ENCODE measurements at places on chromosomes 16 and 17.

- no peak for DNase-seq
Measured at GRCh38 chr16:51163366-51163765, 12.3 kb upstream of the SALL1 start.

- no peak for DNase-seq
Measured at GRCh38 chr17:28613931-28614381, at the start of gene RSKR. Gene RSKR (minus strand): TSS chr17:28614185. CDS start chr17:28614161, 24 bp downstream.

DNA sequence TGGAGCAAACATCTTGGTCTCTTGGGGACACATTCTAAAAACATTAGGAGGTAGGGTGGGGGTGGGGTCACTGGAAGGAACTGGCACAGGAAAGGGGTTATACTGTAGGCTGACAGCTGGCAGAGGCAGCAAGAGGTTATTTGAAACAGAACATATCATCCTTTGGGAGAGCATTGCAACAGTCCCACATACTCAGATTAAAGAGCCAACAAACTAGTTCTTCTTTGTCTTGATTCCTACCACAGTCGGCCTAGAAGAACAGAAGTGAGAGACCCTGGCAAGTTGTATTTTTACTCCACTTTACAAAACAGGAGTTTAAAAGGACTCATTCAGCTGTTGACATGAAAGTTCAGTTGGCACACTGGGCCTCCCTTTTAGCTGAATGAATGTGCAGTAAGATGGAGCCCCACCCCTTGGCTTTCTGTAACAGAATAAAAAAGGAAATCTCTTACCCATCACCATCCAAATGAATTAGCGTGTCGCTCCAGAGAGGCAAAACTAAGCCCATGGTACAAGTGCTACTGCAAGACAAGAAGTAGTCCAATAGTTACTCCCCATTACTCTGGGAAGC lies 54.6 kb upstream of the CORO6 start:
- no peak for DNase-seq

DNA sequence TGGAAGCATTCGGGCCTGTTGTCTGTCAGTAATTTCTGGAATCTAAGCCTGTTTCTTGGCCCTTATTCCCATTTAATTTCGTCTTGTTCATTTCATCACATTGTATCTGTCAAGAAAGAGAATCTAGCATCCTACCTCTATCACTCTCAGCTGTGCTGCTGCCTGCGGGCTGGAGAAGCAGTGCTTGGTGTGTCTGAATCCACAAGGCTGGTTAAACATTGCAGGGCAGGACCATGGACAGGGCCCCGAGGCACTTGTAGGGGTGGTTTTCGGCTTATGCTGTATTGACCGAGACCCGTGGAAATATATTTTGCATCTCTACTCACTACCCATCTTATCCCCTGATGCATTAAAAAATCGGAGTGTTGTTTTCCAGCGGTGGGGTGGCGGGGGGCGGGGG lies 3.1 kb downstream of the RAB11FIP4 start:
- DNase-seq, result peak; percentile 39

DNA sequence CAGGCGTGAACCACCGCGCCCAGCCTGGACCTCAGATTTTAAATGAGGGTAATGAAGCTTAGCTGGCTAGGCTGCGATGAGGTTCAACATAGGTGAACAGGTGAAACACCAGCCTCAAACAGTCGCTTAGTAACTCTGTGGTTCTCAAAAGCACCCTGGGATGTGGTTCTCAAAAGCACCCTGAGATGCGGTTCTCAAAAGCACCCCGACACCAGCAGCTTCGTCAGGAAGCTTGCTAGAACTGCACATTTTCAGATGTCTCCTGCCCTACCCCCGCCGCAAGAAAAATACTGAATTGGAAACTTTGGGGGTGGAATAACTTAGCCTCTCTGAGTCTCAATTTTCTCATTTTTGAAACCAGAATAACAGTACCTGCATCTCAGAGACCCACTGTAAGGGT lies 86.7 kb upstream of the XYLT1 start:
- no peak for DNase-seq

GRCh38 chr16:19851476-19851875 lies 33.2 kb downstream of the GPRC5B start:
- DNase-seq, result no peak

DNA sequence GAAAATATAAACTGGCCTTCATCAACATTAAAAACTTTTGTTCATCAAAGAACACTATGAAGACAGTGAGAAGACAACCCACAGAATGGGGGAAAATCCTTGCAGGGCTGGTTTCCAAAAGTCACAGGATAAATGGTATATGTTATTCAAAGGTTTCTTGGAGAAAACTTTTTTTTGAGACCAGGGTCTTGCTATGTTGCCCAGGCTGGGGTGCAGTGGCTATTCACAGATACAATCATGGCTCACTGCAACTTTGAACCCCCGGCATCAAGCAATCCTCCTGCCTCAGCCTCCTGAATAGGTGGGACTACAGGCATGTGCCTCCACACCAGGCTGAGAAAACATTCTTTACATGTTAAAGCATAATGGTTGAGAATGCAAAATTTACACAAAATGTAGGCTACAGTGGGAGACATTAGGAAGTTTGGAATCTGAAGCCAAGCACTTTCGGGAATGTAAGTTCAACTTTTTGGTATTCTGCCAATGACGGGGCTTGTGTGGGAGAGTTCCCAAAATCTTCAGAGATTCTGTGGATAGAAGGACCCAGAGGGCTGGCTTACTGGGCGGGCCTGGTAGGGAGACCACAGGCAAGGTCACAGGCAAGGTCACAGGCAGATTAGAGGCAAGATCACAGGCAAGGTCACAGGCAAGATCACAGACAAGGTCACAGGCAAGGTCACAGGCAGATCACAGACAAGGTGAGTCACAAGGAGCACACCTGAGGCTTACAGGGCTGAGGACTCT lies 24.2 kb upstream of the ATP2A3 start:
- DNase-seq, result no peak

GRCh38 chr17:58991718-58992331 lies 114.9 kb downstream of the TRIM37 start:
- no peak for DNase-seq

DNA sequence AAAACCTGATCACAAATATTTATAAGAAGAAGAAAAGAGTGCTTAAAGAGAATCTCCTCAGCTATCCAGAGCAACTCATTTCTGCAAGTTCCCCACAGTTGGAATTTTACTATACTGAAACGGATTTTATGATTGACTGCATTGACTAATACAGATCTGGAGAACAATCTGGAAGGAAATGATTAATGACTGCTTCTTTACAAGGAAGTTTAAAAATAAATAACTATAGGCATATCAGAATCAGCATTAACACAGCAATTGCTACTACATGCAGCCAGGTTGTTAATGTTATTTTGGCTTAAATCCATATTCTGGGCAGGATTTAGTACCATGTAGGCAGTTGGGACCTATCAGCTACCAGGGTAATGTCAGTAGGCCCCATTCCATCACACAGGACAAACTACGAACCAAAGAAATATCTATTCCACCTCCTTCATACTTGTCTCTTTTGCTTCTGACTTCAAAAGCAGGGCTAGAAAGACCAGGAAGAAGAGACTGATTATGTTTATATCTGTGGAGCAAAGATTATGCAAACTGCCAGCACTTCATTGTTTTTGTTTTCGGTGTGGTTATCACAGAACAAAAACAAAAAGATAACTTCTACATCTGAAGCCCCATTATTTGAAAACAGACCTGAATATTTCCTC lies 3.9 kb downstream of the SKAP1 start:
- DNase-seq, result no peak

DNA sequence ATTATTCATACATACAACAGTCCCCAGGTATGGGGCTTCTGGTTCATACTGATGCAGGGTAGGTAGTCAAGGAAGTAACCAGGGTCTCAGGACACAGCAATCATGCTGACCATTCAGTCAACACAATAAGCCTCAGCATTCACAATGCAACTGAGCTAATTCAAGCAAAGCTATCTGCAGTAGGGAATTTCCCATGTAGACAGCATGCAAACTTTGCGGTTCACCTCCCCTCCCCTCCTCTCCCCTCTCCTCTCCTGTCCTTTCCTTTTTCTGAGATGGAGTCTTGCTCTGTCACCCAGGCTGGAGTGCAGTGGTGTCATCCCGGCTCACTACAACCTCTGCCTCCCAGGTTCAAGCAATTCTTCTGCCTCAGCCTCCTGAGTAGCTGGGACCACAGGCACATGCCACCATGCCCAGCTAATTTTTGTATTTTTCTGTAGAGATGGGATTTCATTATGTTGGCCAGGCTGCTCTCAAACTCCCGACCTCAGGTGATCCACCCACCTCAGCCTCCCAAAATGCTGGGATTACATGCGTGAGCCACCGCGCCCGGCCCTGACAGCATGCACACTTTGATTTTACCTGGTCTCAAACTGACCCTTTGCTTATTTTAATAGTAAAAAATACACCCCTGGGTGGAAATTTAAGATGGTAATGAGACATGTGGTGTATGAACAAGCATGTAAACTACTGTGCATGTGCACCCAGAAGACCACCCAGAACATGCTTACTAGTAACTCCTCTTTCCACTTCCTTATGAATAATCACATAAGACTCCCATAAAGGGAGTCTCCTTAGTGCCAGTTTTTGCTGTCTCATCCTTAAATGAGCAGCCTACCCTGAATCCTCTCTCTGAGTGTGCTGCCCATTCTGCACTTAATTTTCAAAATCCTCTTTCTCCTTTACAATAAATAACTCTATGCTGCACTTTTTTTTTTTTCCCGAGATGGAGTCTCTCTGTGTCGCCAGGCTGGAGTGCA lies 9.3 kb upstream of the RNF135 start:
- no peak for DNase-seq

- no peak for DNase-seq
Measured at GRCh38 chr17:75430159-75430974, 24.9 kb upstream of the GRB2 start.

DNA sequence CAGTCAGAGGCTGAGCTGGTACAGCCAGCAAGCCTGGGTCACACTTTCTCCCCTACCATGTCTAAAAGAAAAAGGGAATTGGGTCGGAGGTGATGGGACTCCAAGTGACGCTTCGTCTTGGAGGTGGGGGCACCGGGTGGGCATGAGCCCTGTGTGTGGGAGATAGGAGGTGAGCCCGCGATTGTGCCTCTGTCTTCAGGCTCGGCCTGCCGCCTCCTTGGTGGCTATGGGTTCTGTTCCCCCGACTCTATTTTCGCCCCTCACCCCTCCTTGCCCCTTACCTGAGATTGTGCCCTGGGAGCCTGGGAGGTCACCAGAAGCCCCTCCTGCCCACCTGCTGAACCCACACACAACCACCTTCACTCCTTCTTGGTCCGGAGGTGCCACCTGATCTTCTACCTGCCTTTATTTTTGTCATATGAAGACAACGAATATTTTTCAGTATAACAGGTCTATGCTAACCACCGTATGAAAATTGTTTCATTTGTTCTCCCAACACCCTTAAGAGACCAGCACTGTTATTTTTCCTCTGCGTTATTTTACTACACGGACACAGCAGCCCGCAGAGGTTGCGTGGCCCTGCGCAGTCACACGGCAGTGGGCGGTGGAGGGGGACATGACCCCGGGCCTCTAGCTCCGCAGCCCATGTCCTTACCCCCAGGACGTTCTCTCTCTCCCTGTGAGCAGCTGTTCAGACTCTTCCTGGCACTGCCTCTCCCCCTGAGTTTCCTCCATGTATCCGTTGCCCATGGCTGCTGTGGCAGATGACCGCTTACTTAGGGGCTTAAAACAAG lies 49.9 kb downstream of the ATP2C2 start:
- DNase-seq, result no peak

- DNase-seq, result peak; percentile 98
Measured at GRCh38 chr16:84116720-84117493, at the start of gene MBTPS1. Gene MBTPS1 (minus strand): TSS chr16:84116942. CDS start chr16:84101783, 15,159 bp downstream.

- peak; percentile 69 for DNase-seq
Measured at GRCh38 chr17:42193969-42194899, at the start of gene GHDC. Gene GHDC (minus strand): TSS chr17:42194494. CDS start chr17:42193581, 913 bp downstream.

DNA sequence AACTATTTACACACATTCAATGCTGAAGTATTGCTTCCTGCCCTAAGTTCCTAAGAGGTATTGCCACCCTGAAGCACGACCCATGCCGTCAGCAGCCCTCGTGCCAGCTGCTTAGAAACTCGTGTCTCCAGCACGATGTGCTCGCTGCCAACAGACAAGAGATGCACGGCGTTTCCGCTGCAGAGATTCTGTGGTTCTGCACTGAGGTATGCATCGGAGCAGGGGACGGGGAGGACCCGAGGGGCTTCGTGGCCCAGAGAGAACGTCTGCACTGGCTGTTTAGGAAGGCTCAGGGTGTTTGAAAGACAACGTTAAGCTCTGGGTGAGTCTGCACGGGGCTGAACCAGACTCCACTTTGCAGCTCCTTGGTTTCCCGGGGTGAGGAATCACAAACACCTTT lies 82.7 kb upstream of the CREBBP start:
- DNase-seq, result no peak

DNA sequence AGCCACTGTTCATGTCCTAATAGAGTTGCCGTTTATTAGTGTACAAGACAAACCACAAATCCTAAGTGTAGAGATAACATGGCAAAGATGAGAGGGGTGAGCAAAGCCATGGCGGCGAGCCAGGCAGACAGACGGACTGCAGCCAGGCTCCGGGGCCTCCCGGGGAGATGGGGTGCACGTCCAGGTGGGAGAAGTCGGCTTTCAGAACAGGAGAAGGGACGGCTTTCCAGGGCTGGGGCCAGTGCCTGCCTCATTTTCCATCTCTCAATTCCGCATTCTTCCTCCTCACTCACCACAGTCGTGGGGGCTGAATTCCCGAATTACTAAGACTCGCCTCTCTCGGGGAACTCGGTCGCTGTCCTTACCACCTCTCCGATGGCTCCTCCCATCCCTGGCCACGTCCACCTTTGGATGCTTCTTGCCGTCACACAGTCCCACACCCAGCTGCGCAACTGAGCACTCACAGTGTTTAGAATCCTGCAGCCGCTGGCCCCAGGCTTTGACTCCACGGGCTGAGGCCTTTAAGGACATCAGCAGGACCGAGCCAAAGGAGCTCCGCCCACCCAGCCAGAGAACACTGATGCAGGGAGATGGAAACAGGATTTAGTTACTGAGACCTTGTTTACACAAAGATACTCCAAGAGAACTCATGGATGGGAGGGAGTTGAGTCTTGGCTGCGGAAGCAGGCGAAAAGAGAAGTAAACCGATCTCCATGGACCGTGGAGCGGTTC lies 59.7 kb downstream of the RNF112 start:
- DNase-seq, result no peak

GRCh38 chr16:86802013-86802412 lies 223.7 kb downstream of the FOXL1 start:
- DNase-seq, result no peak

DNA sequence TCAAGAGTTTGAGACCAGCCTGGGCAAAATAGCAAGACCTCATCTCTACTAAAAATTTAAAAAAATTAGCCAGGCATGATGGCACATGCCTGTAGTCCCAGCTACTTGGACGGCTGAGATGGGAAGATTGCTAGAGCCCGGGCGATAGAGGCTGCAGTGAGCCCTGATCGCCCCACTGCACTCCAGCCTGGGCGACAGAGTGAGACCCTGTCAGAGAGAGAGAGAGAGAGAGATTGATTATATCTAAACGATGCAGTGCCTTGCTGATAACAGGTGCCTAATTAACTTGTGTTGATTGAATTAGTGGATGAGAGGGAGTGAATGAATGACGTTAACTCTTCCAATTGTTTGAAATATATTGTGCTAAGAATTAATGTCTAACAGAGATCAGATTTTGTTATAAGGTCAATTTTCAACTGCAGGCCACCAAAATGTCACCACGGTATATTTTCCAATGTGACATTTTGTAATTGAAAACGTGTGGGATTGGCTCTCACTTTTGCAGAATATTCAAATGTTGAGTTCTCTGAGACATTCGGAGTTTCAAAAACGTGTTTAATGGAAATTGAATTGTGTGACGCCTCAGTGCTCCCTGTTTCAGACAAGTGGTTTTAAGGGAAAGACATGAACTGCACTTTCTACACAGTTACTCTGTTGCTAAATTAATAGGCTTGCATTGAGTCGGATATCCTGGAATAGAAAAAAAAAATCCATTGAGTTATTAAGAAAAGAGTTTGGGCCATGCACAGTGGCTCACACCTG lies 53.6 kb downstream of the ABAT start:
- DNase-seq, result no peak

GRCh38 chr17:9911089-9911488 lies 6.0 kb upstream of the RCVRN start:
- DNase-seq, result no peak

Data from HL-60 (cell line).